Midbrain (tissue), 1 donor: ENCODE measurements at places on chromosomes 3 and 15.

GRCh38 chr3:71303627-71304200, 279.8 kb downstream of the FOXP1 start:
- DNase-seq, result no peak

DNA sequence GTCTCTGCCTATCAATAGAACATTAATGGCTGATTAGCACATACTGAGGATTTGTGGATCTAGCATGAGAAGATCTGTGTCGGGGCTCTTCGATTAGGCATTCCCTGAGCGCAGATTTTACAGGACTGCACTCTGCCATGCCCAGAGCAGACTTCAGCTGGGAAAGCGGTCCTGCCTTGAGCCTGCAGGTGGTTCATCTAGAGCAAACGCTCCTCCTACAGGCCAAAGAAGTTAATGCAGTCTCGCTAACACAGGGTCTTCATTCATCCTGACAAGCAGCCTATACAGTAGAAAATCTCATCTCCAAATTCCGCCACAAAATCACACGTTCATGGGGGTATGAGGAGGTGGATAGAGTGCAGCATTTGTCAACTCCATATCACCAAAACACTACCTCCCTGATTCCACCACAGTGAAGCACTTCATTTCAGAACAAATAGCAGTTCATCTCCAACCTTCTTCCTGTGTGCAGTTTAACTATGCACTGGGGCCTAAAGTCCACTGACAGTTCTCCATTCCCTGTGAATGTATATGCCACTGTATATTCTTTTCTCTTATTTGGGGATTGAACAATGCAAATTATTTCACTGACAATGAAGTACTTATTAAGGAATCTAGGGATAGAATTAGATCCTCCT, 405.8 kb downstream of the IGSF11 start:
- DNase-seq, result peak; percentile 87

DNA sequence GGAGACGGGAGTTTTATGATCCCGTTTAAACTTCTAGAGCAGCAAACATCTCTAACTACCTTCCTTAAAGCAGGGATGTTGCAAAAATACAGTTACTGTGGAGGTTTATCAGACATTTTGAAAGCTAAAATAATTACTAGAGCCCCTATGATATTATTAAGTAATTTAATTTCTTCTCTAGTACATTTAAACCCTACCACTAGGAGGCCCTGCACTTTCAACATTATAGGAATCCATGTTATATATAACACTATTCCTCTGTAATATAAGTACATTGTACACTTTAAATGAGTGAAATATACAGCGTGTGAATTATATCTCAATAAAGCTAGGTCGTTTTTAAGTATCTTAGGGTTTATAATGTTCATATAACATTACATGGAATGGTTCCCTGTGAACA, 11.5 kb downstream of the SETMAR start:
- DNase-seq, result no peak

DNA sequence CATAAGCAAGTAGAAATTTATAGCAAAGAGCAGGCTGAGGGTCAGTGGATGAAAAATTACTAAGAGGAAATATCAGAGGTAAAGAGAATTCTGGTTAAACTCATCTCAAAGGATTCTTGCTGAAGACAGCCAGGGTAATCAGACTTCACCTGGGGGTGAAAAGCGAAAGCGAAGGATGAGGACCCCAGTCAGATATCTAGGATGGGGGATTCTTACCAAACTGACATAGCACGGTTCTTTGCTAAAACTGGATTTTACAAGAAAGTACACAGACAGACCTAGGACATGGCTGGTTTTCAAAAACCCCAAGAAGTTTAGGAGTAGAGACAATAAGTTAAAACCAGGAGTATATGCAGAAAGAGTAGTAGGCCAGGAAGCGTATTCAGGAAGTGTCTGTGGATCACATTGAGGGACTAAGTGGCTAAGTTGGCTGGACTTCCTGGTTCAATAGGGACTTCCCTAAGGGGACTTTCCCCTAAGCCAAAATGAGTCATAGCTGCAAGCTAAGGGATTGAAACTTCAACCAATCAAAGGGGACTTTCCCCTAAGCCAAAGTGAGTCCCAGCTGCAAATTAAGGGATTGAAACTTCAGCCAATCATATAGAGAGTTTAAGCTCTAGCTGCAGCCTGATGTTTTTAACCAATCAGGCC, 2.4 kb upstream of the CFAP91 start:
- DNase-seq, result no peak

- no peak for DNase-seq
Observed at GRCh38 chr15:79394231-79394630, 37.9 kb upstream of the MINAR1 start.

- no peak for DNase-seq
Observed at GRCh38 chr3:159649951-159650350, 338.7 kb upstream of the IL12A start.

DNA sequence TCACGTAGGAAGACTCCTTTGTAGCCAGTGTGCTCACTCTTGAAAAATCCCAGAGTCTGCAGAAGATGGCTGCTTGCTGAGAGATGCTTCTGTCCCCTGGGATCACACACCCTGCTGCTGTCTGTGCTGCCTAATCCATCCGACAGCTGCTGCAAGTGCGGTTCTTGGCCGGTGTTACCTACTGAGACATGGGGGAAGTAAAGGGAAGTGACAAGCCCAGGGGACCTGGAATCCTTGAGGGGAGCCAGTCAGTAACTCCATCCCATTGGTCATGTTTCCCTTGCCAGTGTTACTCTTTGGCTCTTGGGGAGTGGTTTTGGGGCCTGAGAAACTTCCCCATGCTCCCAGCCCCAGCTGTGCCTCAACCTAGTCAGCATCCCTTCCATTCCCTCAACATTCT, 8.3 kb upstream of the CPNE9 start:
- DNase-seq, result no peak

DNA sequence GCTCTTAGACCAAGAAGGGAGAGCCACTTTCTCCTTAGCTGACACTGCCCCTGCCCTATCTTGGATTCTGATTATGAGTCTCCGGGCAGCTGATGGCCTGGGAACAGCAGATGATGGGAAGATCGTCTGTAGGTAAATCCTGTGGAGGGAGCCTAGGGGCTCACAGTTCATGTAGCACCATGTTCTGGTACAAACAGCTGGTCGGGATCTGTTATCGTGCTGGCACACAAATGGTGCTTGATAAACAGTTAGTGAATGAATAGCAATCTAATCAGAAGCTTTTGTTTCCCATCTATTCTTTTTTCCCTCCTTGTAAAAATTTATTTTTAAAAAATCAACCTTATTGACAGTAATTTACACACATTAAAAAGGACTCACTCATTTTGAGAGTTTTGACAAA, 26.8 kb downstream of the CDCP1 start:
- no peak for DNase-seq

DNA sequence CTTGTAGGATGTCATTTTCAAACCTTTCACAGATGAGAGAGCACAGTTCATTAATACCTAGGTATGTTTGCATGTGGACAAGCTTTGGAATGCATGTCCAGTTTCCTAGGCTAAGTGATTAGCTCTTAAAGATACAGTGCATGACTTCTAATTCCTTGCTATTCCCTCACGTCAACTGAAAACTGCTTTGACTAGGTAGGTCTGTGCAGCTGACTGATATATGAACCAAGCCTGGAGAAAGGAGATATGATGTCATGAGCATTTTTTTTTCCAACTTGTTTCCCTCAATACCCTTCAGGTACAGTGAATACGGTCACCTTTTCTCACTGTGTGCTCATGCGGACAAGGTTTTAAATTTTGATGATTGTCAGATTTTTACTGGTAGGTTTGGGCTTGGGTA, 41.6 kb upstream of the TASOR start:
- DNase-seq, result no peak

GRCh38 chr15:41554343-41554742, 4.7 kb upstream of the TYRO3 start:
- no peak for DNase-seq
